ENCODE measurements at places on chromosomes 1 and 21.
A peak's percentile ranks its signal among the peaks of the same experiment; 100 is the strongest.

DNA sequence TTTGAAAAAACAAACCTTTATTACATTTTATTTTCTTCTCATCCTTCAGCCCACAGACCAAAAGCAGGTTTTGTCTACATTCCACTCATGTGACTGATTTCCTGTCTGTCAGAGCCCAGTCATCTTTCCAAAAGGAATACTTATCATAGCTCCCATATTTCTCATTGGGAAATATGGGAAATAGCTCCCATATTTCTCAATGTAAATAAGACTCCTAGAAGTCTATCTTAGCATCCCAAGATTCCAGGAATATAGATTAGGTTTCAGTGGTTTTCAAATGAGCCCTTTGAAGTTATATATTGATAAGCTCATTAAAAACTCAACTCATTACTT is 19.1 kb upstream of the NRDC start:
- no peak for DNase-seq

DNA sequence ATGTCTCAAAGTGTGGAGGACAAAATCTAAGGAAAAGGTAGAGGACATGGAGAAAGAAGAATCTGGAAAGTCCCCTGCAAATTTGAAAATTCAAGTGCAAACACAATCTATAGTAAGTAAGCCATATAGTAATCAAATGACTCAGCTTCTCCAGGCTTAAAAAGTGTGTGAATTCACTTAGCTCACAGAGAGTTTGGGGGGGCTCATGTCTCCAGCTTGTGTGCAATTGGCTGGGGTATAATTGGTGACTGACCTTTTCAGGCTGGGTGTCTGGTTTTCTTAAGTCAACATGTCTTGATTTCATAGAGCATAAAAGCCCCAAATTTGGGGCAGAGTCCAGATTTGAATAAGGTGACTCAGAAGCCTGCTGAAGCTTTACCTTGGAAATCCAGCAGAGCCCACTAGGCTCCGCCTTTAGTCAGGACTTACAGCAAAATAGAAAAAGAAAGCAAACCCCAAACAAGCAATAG is 8.6 kb downstream of the CLDN14 start:
- no peak for DNase-seq

DNA sequence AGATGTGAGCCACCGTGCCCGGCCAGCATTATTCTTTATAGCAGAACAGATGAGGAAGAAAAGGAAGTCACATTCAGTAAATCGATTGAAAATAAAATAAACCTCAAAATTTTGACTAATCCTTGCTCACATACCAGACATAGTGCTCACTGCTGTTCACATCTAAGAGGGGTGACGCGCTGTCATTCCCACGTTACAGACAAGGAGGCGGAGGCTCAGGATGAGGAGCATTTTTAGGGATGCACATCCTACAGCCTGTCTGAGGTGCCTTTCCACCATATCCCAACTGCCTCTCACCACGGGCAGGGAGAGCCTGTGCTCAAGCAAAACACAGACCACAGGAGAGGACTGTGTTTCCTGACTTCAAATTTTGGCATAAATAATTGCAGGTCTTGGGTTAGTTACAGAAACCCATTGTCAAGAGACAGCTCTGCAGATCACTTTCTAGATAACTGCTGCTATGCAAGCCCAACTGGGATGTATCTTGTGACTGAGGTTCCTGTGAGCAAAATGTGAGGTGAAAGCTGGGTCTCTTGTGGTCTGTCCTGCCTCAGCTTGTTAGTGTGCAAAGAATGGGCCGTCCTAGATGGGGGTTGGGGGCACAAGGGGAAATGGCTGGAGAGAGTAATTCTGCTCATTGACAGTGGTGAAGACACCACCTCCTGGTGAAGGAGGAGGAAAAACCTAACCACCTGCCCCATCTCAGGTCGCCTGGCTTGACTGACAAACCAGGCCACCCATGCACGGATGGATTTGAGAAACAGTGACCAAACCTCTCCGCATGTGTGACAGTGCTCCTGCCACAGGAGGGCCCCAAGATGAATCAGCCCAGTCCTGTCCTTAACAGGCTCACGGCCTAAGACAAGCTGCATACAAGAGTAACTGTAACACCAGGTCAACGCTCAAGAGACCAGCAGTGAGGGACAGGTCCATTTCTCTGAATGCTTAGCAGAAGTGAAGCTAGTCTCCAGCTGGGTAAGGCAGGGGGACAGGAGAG is 8.2 kb downstream of the TNN start:
- DNase-seq = no peak

GRCh38 chr1:227234998-227235405 is 83.3 kb downstream of the CDC42BPA start:
- DNase-seq = peak; percentile 61

DNA sequence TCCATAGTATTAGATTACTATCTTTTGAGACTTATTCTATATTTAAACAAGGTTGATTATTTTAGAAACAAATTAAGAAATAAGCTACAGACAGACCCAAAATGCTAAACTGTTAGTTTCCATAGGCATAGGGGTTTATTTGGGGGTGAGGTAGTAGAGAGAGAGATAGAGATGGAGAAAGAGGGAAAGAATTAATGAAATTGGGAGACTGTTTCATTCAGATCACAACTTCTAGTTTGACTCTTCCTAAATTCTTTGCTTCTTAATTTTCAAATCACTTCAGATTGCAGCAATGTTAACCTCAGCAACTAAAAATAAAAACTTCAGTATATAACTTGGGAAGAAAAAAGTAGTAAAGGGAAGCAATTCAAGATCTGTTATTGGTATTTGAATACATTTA is 3.4 kb downstream of the JUN start:
- DNase-seq = no peak

DNA sequence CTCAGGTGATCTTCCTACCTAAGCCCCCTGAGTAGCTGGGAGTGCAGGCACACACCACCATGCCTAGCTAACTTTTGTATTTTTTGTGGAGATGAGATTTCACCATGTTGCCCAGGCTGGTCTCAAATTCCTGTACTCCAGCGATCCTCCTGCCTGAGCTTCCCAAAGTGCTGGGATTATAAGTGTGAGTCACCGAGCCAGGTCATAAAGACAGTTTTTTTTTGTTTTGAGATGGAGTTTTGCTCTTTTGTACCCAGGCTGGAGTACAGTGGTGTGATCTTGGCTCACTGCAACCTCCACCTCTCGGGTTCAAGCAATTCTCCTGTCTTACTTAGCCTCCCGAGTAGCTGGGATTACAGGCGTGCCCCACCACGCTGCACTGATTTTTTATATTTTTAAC is 42.1 kb downstream of the KIF1B start:
- no peak for DNase-seq

GRCh38 chr21:29664615-29665014 is 275.2 kb downstream of the GRIK1 start:
- no peak for DNase-seq

GRCh38 chr21:26881504-26882228 is 36.5 kb upstream of the ADAMTS1 start:
- no peak for DNase-seq

DNA sequence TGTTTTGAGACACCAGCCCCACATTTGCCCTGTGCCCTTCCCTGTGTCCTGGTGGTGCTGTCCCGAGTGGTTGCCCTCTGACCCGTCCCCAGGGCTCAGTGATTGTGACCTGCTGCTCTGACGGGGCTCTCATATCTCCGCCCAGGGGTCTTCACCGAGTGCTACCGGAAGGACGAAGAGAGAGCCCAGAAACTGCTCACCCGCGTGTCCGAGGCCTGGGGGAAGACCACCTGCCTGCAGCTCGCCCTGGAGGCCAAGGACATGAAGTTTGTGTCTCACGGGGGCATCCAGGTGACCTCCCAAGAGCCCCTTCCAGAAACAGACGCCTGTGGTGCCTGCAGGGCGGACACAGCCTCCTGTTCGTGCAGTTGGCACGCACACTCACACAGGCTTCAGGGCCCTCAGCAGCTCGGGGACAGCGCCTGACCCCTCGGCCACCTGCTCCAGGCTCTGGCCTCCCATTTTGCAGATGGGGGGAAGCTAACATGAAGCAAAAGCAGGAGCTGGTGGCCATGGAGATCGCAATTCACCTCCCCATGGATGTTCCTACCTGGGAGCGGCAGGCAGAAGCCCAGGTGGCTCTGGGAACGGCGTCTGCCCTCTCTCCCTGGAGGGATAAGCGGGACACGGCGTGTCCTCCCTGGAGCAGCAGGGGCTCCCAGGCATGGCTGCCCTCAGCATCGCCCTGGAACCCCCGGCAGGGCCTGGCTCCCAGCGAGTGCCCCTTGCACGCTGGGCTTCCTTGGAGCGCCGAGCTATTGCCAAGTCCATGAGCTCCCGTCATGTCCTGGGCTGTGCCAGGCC is 45.9 kb downstream of the TRPM2 start:
- DNase-seq = no peak

DNA sequence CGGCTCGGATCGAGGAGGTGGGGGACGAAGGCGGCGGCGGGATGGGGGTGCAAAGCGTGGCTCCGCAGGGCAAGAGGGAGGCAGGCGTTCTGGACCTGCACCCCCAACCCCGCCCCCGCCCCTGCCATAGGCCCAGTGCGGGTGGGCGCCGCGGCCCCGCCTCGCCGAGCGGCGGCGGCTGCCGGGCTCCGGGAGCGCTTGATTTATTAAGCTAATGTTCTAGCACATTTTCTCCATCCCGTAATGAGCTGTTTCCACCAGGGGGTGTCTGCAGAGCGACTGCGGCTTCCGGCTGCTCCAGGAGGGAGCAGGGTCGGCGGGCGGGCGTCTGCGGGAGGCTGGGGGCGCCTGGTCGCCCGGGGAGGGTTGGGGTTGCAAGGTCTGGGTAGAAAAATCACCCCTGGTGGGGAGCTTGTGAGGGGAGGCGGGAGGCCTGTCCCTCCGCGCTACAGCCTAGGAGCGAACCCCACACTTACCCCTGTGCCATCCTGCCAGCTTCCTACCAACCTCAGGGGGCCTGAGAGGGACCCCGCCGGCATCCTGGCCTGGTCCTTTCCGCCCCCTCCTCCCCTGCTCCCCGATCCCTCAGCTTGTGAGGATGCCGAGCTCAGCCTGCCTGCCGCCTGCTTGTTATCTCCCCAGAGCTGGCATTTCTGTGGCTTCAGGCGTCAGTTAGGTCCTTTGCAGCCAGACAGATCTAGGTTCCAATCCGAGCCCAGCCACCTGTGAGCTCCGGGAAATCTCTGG is 48.5 kb upstream of the ACOT11 start:
- no peak for DNase-seq

GRCh38 chr1:36761113-36761512 is 273.2 kb downstream of the GRIK3 start:
- no peak for DNase-seq

DNA sequence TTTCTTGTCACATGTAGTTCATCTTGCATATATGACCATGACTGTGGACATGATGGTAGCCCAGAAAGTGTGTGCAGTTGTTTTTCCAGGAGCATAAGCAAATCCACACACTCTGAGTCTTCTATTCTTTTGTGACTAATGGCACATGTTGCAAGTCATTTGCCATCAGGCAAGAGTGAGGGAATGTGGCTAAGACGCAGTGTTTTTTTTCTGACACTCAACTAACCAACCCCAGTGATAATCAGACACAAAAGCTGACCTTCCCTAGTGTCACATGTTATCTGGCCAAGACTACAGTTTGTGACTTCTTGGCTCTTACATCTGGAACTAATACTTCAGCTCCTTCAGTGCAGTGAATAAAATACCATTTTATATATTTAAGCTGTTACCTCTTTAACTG is 108.8 kb downstream of the ITSN1 start:
- DNase-seq = no peak

- no peak for DNase-seq
These were observed 3.5 kb upstream of the AADACL4 start for GRCh38 chr1:12640237-12640957.

- no peak for DNase-seq
These were observed 717.6 kb downstream of the PTPRU start for GRCh38 chr1:29953961-29954360.

- peak; percentile 67 for DNase-seq
These were observed 19.4 kb upstream of the KIF21B start for GRCh38 chr1:201042779-201043461.
